NCI-H345 (cell line): ENCODE measurements at places on chromosomes 13 and 19.

DNA sequence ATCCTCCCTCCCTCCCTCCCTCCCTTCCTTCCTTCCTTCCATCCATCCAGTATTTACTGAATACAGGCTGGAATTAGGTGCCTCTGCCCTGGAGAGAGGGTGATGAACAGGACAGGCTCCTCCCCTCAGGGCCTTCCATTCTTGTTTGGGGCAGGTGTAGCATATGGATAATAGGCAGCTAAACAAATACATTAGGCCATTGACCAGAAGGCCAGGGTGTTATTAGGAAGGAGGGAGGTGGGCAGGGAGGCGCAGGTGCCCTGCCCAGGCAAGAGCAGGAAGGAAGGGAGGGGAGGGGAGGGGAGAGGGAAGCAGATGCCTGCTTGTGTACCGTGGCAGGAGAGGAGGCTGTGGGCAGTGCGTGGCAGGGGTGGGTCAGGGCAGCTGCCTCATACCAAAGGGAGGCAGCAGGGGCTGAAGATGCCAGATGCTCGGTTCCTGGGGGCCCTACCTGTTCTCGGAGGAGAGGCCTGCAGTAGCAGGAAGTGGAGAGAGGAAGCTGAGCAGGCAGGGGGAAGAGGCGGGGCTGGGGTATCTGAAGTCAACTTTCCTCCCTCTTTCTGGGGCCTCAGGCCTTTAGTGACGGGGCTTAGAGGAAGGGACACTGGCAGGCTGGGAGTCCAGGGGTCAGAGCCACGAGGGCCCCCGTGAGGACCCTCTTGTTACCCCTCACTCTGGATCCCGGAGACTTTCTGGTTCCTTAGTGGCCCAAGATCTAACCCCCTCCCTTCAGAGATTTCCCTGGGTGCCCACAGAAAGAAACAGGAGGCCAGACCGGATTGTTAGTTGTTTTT lies at the start of gene RINL:
Gene RINL (minus strand): TSS at position 495 of the 794 bp plus-strand sequence. CDS start 1,533 bp downstream, outside the sequence.
- DNase-seq = peak; percentile 82

DNA sequence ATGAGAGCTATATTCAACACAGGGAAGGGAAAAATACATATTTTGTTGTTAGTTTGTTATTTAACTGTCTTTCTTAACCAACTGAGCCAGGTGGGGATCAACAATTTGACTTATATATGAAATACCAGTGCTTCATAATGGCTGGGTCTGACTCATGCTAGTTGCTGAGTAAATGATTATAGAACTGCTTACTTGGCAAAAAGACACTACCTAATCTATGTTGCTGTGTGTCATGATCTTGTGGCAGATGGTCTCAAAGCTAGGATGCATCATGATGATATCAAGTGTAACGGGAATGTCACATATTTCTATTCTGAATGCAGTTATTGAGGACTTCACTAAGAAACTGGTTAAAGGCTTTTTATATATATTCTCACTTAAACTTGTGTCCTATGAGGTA lies 727.4 kb upstream of the SLITRK1 start:
- no peak for DNase-seq

DNA sequence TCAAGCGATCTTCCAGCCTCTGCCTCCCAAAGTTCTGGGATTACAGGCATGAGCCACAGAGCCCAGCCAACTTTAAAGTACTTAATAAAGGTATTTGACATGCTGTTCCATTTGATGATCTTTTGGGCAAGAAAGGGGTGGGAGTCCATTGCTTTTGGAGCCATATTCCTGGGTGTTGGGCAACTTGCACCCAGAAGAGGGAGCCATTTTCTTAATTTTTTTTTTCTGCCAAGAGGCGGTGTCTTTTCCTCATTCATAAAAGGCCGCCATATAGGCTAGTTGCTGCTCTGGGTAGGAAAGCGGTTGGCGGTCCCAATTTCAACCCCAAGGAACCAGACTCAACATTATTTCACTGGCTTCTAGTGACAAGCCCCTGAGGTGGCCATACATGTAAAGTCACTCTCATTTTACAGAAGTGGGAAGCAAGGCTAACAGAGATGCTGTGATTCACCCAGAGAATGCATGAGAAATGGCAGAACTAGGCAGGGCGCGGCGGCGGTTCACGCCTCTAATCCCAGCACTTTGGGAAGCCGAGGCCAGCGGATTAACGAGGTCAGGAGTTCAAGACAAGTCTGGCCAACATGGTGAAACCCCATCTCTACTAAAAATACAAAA lies 139.6 kb downstream of the CACNA1A start:
- DNase-seq = no peak

- DNase-seq = no peak
Observed at GRCh38 chr13:45331692-45332035, 9.3 kb downstream of the TPT1 start.

- no peak for DNase-seq
Observed at GRCh38 chr13:28046981-28047380, 53.4 kb downstream of the FLT3 start.

DNA sequence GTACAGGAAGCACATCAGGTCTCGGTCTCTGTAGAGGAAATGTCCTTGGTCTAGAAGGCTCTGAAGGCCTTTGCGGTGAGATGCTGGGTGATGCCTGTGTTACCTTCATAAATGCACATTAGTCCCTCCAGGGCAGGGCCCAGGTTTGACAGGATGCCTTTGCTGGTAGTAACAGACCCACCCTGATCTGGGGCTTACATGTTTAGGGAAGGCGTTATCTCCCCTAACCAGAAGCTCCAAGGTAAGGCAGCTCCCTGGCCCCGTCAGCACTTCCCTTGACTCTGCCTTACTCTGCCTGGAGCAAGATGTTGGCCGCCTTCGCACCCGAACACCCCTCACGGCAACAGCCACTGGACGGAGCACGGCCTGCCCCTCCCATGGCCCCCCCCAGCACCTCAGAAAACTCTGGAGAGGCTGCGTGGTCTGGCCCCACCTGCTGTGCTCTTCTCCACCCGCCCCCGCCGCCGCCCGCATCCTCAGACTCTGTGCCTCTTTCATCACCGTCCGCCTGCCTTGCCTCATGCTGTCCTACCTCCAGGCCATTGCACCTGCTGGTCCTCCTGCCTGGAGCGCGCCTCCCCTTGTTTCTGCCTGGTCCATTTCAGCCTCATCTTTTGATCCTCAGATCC lies 9.1 kb downstream of the AP2A1 start:
- DNase-seq = no peak

DNA sequence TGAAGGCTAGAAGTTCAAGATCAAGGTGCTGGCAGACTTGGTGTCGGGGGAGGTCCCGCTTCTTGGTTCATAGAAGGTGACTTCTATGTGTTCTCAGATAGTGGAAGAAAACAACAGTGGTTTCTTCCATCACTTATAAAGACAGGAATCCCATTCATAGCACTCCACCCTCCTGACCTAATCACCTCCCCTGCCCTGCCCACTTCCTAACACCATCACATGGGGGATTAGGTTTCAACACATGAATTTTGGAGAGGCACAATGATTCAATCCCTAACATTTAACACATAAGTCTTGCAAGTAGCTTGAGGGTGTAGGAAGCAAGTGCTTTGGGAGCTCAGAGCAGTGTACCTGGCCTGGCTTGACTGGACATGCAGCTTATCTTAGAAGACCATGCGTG lies 142.8 kb upstream of the TSHZ3 start:
- no peak for DNase-seq

DNA sequence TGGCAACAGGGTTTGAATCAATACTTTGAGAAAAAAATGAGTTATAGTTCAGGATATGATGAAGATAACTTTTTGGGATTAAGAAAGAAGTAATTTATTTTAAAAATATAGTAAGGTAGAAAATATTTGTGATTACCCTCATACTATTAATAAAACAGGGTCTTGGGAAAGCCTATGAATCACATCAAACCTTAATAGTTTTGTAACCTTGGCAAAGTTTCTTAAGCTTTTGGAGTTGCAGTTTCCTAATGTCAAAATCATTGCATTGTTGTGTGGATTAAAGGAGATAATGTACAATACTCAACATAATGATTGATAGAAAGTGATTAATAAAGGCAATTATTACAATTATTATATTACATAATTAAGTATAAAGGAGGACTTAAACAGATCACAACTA lies 149.0 kb downstream of the LMO7 start:
- no peak for DNase-seq

DNA sequence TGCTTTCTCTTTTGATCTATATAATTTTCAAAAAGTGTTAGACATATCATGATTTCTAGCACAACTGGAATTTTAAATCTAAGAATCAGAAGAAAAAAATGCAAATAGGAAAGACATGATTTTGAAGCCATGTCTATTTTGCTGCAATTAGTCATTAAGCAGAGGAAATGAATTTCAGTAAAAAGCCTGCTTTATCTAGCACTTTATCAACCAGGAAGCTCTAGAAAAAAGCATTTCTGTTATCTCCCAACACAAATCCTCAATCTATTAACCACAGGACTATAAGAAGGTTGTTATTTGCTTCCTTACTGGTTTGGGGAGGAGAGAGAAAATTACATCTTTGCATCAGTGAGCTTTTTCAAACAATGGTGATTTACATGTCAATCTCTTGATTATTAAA lies 716.7 kb downstream of the DIAPH3 start:
- no peak for DNase-seq

GRCh38 chr19:20776083-20777076 lies at the start of gene ZNF66:
TSS of gene ZNF66 (plus strand) at chr19:20776304. CDS start at chr19:20776448, 144 bp downstream.
- DNase-seq = peak; percentile 94

DNA sequence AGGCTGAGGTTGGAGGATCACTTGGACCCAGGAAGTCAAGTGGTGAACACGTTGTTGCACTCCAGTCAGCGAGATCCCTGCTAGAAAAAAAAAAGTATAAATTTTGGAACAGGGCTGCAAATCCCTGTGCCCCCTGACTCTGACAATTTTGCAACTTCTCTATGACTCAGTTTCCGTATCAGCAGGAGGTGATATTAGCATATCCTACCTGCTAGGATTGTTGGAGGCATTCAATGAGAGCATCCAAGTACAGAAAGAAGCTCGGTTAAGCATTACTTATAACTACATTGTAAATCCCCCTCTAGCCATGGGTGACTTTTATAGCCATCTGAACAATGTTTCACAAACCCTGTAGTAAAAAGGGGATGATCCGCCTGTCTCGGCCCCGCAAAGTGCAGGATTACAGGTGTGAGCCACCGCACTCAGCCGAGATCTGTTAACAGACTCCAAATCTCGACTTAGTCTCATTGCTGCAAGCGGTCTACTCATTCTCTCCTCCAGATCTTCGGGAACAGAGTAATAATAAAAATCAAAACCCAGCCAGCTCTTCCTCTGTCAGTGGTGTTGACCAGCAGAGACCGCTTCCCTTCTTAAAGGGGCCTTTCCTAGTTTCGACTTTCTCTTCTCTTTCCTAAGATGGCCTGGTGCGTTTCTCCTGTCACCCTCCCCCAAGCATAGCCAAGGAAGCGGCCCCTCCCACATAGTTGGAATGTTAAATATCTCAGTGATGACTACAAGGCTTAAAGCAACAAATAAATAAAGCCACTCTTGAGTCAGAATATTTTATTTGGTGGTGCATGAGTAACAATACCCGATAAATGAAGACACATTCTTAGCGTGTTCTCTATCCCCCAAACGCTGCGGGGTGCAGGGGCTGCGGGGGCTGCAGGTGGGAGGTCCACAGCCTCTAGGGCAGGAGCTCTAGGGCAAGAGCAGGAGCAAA lies 10.3 kb upstream of the BICRA start:
- no peak for DNase-seq

- no peak for DNase-seq
Observed at GRCh38 chr13:98508280-98508679, 68.6 kb downstream of the STK24 start.

DNA sequence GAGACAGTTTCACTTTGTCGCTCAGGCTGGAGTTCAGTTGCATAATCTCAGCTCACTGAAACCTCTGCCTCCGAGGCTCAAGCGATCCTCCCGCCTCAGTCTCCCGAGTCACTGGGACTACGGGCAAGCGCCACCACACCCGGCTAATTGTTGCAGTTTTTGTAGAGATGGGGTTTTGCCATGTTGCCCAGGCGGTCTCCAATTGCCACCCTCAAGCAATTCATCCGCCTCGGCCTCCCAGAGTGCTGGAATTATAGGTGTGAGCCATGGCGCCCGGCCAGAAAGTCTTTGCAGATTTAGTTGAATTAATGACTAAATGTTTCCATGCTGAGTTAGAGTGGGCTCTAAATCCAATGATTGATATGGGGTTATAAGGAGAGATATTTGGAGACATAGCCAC lies 4.5 kb upstream of the CADM4 start:
- no peak for DNase-seq

DNA sequence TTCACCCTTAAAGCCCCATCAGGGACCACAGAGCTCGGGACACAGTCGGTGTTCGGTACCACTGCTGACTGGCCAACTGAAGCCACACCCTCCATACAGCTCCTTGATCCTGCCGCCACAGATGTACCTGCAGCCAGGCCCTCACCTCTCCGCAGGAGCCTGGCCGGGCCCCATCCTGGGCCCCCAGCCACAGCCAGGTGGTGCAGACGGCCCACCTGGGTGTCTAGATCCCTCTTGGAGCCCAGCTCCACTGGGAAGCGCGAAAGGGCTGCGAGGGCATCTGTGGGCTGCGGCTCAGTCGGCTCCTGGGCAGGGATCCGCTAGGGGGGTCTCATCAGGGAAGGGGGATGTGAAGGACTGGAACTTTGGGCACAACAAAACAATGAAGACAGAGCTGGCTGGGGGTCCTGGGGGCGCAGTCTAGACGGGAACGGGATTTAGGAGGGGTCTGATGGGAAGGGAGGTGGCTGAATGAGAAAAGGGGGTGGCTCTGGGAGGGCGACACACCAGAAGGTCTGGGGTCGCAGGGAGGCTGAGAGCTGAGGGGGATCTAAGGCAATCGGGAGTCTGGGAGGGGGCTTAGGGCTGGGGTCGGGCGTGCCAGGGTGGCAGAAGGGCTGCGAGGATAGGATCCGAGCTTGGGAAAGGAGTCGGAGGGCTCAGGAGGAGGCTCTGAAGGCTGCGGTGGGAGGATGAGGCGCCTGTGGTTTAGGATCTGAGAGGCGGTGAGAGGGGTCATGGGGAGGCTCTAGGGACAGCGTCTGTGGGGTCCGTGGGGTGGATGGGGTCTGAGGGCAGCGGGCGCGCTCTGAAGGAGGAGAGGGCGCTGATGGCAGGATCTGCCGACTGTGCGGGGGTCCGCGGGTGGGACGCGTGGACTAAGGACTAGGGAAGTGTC lies 15.8 kb downstream of the PRODH2 start:
- DNase-seq = no peak

GRCh38 chr19:10461047-10461949 lies 41.0 kb downstream of the PDE4A start:
- DNase-seq = peak; percentile 89

DNA sequence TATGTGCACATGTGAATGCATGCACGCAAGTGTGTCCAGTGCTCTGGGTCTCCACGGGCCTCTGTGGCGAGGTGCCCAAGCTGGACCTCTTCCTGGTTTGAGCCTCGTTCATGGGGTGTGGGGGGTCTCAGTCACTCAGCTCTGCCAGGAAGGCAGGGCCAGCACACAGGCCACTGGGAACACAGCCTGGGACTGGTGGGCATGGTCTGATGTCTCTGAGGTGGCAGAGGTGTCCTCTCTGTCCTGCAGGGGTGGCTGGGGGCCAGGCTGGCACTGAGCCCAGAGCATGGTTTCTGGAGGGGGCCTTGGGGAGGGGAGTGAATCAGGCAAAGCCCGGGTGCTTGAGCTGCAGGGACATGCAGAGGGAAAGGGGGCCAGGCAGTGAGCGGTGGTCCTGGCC lies 9.4 kb downstream of the LRP3 start:
- no peak for DNase-seq

- no peak for DNase-seq
Observed at GRCh38 chr19:46383846-46384245, 29.5 kb downstream of the CCDC8 start.
